ENCODE measurements at places on chromosomes 5 and 9. TPM values are rescaled to one million over a fixed set of nuclear protein-coding genes. Genes with fewer than 3 reads are reported as not detected.

DNA sequence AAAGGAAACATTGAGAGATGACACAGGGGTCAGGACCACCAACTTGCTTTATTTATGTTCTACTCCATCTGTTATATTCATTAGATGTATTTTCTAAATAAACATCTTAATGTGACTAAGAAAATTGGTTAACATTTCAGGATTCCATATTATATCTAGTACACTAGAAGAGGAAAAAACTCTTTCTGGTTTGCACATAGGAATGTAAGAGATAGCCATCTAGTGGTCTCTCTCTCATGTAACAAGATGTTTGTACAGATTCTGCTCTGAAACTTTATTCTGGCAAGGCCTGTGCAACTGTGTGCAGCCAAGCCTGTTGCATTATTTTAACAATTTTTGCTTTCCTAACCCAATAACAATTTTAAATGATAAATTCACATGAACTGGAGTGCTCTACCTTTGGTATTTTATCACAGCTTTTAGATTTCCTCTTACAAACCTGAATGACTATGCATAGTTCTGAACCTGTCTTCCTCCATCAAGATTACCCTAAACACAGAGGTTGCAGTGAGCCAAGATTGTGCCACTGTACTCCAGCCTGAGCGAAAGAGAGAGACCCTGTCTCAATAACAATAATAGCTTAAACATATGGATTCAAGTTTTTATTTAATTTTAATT, 148.2 kb downstream of the GIN1 start:
- DNase-seq, result no peak

- no peak for DNase-seq
Observed at GRCh38 chr5:114305402-114306207, 56.3 kb upstream of the KCNN2 start.

DNA sequence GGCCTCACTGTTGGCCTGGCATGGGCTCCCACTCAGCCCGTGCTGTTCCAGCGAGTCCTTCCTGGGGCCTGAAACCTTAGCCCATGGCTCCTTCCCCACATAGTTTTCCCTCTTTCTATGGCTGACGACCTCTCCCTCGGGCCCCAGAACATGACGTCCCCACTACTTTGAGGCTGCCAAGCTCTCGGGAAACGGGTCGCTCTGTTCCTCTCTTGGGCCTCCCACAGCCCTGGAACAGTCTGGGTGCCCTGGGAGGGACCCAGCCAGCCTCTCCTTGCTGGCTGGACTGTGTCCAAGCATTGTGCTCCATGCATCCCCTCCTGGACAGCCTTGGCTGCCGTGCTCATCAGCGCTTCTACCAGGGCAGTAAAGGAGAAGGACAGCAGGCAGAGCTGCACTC, 118.3 kb downstream of the SYK start:
- DNase-seq, result no peak

- no peak for DNase-seq
Observed at GRCh38 chr9:89675058-89675742, 70.4 kb downstream of the GADD45G start.

Gene PCDHB3
- not detected for total RNA-seq

Gene FBN2
- 0.22 TPM for total RNA-seq

GRCh38 chr9:95645992-95646391, 129.2 kb upstream of the PTCH1 start:
- no peak for DNase-seq

DNA sequence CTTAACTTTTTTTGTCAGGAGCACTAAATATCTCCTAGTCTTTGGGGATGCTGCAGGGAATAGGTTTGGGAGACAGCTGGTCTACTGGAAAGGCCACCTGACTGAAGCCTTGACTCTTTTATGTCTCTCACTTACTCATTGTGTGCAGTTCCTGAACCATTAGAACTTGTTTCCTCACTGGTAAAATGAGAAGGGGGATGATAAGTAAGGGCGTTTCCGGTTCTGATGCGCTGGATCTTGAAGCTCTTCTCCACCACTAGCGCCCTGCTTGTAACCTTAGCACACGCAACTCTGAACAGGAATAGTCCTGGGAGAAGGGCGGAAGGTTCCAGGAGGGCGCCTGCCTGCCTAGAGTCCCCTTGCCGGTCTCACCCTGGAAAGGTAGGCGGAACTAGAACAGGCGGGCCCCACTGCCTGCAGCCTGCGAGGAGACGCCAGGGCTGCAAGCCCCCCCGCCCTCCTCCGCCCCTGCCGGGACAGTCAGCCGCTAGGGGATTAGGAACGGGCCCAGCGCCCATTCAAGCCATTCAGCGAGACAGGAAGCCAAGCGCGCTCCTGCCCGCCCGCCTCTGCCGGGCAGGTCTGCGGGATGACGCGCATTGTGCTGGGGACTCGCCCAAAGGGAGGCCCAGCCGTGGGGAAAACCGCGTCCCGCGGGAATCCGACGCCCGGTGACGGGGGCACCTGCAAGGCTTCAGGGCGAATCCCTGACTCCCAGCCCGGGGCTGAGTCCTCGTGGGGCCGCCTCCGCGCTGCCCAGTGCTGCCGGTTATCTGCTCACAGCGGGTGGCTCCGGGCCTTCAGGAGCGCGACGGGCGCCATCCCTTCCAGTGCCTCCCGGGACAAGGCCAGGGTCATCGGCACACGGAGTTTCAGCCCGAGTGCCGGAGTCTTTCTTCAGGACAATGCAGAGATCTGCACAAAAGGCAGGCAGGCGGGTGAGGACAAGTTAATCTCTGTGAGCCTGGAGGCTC, 44.0 kb upstream of the XPA start:
- DNase-seq, result peak; percentile 59

Gene SLC44A1
- 0.83 TPM for total RNA-seq

GRCh38 chr5:59831326-59832010, 62.1 kb downstream of the PDE4D start:
- no peak for DNase-seq

Gene HK3
- total RNA-seq, result not detected

GRCh38 chr5:168407211-168407610, 79.1 kb upstream of the RARS1 start:
- no peak for DNase-seq

DNA sequence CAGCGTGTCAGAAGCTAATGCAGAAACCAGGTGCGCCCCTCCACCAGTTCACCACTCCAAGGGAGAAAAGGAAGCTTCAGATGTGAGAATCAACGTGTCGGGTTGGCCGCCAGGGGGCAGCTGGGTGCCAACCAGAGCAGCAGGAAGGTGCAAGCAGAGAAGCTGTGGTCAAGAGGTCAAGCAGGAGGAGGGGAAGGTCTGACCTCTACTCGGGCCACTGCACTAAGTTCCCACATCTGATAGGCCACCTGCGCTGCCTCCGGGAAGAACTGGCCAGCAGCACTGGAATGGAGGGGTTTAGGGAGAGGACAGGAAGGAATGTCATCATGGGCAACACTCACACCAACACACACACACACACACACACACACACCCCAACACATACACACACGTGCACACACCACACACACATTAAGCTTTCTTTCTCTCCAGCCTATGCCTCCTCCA, 31.4 kb downstream of the ANXA6 start:
- peak; percentile 91 for DNase-seq

DNA sequence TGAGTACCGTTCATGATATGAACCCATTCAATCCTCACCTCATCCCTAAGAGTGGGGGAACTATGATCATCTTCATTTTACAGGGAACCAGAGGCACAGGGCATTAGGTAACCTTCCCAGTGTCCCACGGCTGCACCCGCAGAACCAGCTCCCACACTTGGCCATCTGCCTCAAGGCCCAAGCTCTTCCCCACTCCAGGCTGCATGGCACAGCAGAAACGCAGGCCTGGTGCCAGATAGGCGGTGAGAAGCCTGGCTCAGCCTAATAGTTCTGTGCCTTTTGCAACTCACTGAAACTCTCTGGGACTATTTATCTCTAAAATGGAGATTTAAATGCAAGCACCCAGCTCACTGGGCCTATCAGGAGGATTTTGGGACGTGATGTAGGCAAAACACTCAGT, 90.8 kb upstream of the ZNF618 start:
- DNase-seq, result no peak

- DNase-seq, result no peak
Observed at GRCh38 chr5:133405275-133406034, 206.9 kb downstream of the FSTL4 start.

GRCh38 chr5:147190331-147190730, 44.5 kb upstream of the STK32A start:
- no peak for DNase-seq

DNA sequence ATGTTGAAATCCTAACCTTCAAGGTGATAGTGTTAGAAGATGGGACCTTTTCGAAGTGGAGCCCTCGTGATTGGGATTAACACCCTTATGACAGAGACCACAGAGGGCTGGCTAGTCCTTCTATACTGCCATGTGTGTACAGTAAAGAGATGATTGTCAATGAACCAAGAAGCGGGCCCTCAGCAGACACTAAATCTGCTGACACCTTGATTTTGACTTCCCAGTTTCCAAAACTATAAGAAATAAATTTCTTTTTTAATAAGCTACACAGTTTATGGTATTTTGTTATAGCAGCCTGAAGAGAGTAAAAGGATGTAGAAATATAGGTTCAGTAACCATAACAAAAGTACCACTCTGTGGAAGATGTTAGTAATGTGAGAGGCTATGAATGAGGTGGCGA, 419.0 kb upstream of the NUDT12 start:
- DNase-seq, result no peak

GRCh38 chr5:171102877-171103610, 206.0 kb upstream of the TLX3 start:
- DNase-seq, result no peak

GRCh38 chr9:118059484-118060278, 355.5 kb downstream of the TLR4 start:
- DNase-seq, result no peak

Gene DNAJC25
- 5.6 TPM for total RNA-seq

- DNase-seq, result no peak
Observed at GRCh38 chr5:153523211-153523610, 32.7 kb downstream of the GRIA1 start.

Gene SV2C
- total RNA-seq, result not detected

GRCh38 chr5:153365547-153365946, 124.9 kb upstream of the GRIA1 start:
- DNase-seq, result no peak

GRCh38 chr9:14321517-14322130, 7.7 kb upstream of the NFIB start:
- no peak for DNase-seq

DNA sequence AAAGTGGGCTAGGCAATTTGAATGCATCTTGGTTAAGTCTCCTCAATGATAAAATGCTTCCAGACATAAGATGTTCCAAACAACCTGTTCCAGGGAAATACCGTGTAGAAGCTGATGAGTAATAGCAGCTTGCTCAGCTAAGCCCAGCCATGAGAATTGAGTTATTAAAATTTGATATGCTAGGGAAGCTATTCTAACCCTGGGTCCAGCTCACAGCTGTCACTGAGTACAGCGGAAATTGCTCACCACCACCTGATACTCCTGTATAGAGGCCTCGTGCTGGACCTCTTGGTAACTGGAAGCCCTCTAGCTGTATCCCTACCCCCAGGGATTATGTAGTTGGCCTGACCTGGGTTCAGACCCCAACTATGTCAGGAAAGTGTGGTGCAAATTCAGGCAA, 521.3 kb upstream of the TRPC7 start:
- DNase-seq, result no peak

Gene KCNIP1
- total RNA-seq, result not detected

Gene LIFR
- 3.7 TPM for total RNA-seq

- no peak for DNase-seq
Observed at GRCh38 chr5:22965960-22966359, 112.8 kb upstream of the CDH12 start.

DNA sequence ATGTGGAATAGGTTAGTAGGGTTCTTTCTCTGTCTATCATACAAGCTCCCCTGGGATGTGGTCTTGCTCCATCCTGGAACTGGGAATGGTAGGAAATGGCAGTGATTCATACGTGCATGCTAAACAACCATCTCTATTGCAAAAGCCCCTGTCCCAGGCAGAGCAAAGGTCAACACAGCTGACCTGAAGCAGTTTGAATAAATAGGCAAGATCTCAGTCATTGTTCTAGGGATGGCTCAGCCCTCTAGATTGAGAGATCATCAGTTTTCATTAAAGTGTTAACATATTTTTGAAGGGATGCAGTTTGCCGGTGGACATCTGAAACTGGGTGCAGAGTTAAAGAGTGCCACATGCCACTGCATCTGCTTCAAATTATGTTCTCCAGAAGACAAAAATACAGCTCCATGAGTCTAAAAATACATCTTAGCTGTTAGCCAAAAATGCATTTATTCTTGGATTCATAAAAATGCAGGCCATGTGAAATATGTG, 224.1 kb downstream of the ESM1 start:
- DNase-seq, result no peak

GRCh38 chr5:124289641-124290311, 456.7 kb downstream of the ZNF608 start:
- DNase-seq, result no peak

DNA sequence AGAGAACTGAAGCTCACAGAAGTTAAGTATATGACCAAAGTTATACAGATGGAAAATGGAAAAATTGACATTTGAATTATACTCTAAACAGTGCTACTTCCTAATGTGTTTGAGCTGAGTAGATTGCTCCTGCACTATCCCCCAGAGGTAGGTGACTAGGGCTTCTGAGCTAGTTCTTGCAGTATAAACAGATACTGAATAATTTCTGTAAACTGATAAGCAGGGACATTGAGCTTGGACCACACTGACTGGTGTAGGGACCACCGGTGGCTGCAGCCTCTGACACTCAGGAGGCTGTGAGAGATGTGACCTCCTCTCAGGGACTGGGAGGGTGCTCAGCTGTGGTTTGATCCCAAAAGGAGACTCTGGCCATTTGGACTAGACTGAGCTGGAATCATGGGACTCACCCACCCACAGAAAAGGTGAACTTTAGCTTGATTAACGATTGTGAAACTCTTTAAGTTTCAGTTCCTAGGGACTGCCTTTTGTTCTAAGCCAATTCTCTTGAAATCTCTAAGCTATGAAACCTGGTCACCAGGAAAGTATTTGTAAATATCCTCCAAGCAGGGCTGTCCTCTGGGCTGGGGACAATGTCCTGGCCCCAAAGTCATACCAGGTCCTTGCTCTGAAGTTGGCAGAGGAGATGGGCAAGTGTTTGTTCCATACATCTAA, 291.5 kb downstream of the SEC61B start:
- DNase-seq, result no peak

DNA sequence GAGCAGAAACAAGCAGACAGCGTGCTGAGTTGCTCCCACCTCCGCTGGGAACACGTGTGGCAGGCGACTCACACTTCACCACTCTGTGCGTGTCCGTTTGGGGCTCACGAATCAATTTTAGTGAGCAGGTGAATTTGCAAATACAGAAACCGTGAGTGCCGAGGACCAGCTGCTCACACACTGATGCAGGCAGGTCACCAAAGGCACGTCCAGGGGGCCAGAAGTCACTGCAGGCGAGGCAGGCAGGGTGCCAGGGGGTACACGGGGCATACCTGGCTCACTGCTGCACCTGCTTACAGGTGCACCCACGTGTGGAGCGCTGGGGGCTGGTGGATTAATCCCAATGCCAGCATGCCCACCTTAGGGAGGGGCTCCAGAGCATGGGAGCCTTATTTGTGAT, 68.8 kb downstream of the ZNF354C start:
- DNase-seq, result no peak

DNA sequence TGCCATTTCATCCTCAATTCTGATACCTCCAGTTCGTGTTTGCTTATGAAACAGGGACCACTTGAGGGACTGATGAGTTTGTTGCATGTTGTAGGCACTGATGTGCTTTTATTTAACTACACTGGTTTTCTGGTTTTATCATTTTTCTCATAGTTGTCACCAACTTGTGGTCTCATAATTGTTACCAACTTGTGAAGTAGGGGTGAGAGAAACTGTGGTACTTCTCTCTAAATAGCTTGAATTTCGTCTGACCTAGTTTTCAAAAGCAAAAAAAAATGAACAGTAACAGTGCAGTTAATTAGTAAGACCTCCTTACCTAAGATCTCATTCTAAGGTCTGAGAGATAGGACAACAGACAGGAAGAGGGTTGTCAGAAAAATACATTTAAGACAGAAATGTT, 78.0 kb downstream of the ANXA2R start:
- no peak for DNase-seq

All from K562 (cell line).